ENCODE measurements at places on chromosomes 7 and 10.

DNA sequence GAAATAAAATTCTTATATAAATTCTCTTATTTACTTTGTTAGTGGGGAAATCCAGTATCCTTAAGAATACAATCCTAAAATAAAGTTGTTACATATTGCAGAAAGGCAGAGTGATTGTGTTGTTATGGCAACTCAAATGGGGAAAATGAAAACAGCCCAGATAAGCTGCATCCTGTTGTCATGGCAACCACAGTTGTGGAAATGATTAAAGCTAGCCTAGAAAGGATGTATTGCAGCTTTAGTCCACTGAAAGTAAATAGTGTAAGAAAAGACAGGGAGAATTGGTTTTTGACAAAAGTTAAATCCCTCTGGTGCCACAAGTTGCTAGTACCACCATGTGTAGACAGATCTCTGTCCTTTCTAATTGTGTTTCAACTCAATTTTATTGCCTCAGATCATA is 43.2 kb downstream of the BTRC start:
- no peak overlapping the region for H3K4me3 ChIP-seq
- peaks cover 3% of the 10 kb centered on the region for H3K4me1 ChIP-seq
- H3K27ac ChIP-seq, result no peak overlapping the region

DNA sequence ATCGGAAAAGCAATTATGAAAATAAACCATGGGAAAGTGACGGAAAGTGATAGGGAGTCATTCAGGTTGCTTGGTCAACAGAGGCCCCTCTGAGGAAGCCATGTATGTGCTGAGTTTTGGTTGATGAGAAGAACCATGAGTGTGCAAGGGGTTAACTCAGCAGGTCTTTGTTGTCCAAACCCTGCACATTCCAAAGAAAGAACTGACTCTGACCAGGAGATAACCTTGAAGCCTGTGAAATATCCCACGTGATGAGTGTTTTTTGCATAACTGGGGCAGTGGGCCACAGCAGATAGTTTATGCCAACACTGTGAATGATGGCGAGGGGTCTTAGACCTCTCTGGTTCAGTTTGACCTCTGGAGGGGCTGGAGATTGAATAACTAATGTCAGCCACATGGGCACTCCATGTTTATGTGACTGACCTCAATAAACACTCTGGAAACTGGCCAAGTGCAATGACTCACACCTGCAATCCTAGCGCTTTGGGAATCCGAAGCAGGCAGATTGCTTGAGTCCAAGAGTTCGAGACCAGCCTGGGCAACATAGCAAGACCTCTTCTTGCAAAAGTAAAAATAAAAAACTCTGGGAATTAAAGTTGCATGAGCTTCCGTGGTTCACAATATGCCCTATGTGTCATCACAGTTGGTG is 154.0 kb upstream of the FOXK1 start:
- H3K4me1 ChIP-seq, result no peaks in the 10 kb centered on the region
- no peak overlapping the region for H3K27ac ChIP-seq
- H3K36me3 ChIP-seq, result no peaks in the 10 kb centered on the region
- peaks cover 8% of the 10 kb centered on the region for H3K27me3 ChIP-seq

DNA sequence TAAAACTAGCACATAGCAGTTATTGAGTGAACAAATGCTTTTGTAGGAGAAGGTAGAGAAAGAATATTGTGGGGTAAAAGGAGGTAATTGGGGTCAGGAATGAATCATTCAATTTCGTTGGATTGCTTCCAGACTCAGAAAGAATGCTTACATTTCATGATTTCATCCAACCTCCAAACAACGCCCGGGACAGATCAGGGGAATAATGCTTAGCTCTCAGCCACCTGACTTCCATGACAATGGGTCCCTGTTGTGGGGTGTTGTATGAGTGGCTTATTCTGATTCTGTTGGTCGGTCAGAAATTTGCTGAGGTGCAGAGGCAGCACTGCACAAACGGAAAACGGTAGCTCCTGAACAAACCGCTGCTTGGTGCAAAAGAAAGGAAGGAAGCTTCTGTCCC is 24.0 kb upstream of the INPP5F start:
- H3K27me3 ChIP-seq, result no peaks in the 10 kb centered on the region
- peaks cover 13% of the 10 kb centered on the region for H3K36me3 ChIP-seq
- DNase-seq, result no peak
- H3K4me3 ChIP-seq, result no peak overlapping the region

DNA sequence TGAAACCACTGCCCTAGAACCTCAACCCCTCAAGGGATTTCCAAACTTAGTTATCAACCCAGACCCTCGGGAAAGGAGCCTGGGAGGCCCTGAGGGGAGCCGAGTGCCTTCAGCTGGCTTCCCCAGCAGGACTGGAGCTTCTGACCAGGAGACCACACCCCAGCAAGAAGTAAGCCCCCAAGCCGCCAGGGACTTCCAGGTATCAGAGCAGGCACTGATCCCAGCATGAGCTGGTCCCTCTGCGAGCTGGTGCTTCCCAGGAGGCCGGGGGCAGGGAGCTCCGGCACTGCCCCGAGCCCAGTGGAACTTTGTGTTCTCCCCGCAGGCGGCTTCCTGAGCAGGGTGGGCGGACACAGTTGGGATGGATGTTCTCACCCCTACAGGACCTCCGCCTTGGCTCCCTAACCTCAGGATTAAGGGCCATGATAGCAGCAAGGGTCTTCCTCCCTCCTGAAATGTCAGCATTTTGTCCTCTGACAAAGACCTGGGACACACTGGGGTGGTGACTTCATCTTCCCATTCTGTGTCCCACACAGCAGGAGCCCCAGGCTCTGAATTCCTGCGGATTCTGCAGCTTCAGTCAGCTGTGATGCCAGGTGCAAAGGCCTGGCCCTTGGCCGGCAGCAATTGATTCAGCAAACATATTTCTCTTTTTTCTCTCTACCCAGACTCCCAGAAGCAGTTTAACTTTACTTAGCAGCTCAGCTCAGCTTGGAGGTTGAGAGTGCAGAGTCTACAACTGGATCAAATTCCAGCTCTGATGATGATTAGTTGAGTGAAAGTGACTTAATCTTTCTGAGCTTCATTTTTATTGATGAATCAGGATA is 11.6 kb downstream of the ATP6V0E2 start:
- H3K27me3 ChIP-seq, result no peaks in the 10 kb centered on the region
- H3K36me3 ChIP-seq, result peaks cover 11% of the 10 kb centered on the region
- no peak overlapping the region for H3K27ac ChIP-seq

- H3K4me3 ChIP-seq, result no peak overlapping the region
- no peak overlapping the region for H3K27ac ChIP-seq
- peaks cover 9% of the 10 kb centered on the region for H3K36me3 ChIP-seq
- DNase-seq, result no peak
Measured at GRCh38 chr7:25852211-25852938, 299.6 kb upstream of the NFE2L3 start.

DNA sequence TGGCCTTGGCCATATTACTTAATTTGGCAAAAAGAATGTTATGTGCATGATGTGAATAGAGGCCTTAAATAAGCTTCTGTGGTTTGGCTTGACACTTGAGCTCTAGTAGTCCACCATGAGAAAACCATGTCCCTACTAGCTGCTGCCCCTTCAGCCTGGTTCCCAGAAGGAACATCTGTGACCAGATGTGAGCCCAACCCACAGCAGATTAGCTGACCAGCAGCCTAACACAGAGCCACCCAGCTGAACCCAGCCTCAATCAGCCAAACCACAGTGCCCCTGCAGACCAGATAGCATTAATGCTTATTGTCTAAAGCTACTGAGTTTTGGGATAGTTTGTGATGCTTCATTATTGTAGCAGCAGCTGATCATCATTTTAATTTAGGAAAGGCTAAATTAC is 16.6 kb downstream of the JAZF1 start:
- H3K4me1 ChIP-seq, result no peaks in the 10 kb centered on the region
- H3K36me3 ChIP-seq, result no peaks in the 10 kb centered on the region
- H3K4me3 ChIP-seq, result no peak overlapping the region

DNA sequence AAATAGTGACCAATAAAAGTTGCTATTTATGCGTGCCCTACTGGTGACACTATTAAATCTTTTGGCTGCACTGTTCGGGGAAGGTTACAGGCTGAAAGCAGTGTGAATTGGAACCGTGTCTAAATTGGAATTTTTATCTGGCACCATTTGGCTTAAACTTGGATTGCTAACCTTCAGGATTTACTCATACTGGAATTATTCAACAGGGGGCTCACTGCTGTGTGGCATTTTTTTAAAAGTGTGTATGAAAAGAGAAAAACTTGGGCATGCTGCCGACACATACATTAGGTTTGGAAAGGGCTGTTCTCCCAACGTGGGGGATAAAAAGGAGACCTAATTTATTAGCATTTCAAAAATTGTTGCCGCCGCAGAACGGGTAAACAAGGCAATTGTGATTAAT is 537.9 kb upstream of the MGMT start:
- H3K27ac ChIP-seq, result no peak overlapping the region
- H3K4me1 ChIP-seq, result peaks cover 2% of the 10 kb centered on the region
- H3K4me3 ChIP-seq, result no peak overlapping the region
- H3K27me3 ChIP-seq, result peaks cover 11% of the 10 kb centered on the region
- DNase-seq, result no peak

DNA sequence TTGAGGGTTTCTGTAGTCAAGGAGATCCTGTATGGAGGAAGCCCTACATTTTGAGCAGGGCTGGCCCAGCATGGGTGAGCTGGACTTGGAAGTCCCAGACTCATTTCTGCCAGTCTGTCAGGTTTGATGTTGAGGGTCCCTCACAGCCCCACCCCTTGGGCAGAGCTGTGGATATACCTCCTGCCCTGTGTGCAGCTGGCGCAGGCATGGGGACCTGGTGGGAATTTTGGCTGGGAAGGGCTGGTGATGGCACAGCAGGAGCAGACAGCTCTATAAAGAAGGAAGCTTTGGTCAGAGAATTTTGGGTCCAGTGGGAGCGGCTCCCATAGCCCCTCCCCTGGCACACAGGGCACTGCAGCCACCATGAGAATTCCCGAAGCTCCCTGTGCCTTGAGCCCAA is 482.6 kb downstream of the RPS24 start:
- no peak overlapping the region for H3K27ac ChIP-seq
- peaks cover 8% of the 10 kb centered on the region for H3K4me1 ChIP-seq
- peaks cover 7% of the 10 kb centered on the region for H3K27me3 ChIP-seq
- H3K36me3 ChIP-seq, result no peaks in the 10 kb centered on the region

GRCh38 chr10:47329855-47330254 is 7.6 kb downstream of the GDF2 start:
- no peaks in the 10 kb centered on the region for H3K36me3 ChIP-seq
- no peak overlapping the region for H3K4me3 ChIP-seq
- H3K4me1 ChIP-seq, result no peaks in the 10 kb centered on the region
- H3K27ac ChIP-seq, result no peak overlapping the region
- DNase-seq, result no peak

- H3K4me3 ChIP-seq, result no peak overlapping the region
- H3K4me1 ChIP-seq, result no peaks in the 10 kb centered on the region
- no peak overlapping the region for H3K27ac ChIP-seq
Measured at GRCh38 chr10:67112765-67113164, 186.9 kb downstream of the LRRTM3 start.

DNA sequence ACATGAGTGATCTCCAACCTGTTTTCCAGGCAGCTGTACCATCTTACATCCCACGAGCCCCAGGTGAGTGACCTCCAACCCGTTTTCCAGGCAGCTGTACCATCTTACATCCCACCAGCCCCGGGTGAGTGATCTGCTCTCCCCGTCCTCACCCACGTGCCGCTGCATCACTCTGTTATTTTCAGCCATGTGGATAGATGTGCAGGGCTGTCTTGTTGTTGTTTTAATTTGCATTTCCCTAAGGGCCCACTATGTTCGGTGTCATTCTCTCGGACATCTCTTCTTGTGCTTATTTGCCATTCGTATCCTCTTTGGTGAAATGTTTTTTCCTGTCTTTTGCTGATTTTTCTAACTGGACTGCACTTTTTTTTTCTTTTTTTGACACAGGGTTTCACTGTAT is 17.9 kb upstream of the LARP4B start:
- no peaks in the 10 kb centered on the region for H3K36me3 ChIP-seq
- H3K27me3 ChIP-seq, result peaks cover 20% of the 10 kb centered on the region
- no peak overlapping the region for H3K27ac ChIP-seq
- peaks cover 5% of the 10 kb centered on the region for H3K4me1 ChIP-seq

- no peaks in the 10 kb centered on the region for H3K27me3 ChIP-seq
- no peak overlapping the region for H3K27ac ChIP-seq
- no peak overlapping the region for H3K4me3 ChIP-seq
- peaks cover 32% of the 10 kb centered on the region for H3K36me3 ChIP-seq
- no peak for DNase-seq
Measured at GRCh38 chr10:110285501-110285900, 19.2 kb downstream of the SMNDC1 start.

GRCh38 chr7:149196705-149197171 is 1.4 kb downstream of the ZNF282 start:
- DNase-seq, result no peak
- peaks cover 33% of the 10 kb centered on the region for H3K36me3 ChIP-seq
- peak overlapping the region; percentile 76 for H3K27ac ChIP-seq
- peak overlapping the region; percentile 82 for H3K4me3 ChIP-seq

GRCh38 chr10:119832951-119833350 is 39.7 kb downstream of the MCMBP start:
- H3K4me3 ChIP-seq, result no peak overlapping the region
- H3K27ac ChIP-seq, result no peak overlapping the region
- peaks cover 69% of the 10 kb centered on the region for H3K36me3 ChIP-seq
- no peak for DNase-seq
- H3K4me1 ChIP-seq, result peaks cover 10% of the 10 kb centered on the region
